ENCODE measurements at places on chromosomes 4 and X.

DNA sequence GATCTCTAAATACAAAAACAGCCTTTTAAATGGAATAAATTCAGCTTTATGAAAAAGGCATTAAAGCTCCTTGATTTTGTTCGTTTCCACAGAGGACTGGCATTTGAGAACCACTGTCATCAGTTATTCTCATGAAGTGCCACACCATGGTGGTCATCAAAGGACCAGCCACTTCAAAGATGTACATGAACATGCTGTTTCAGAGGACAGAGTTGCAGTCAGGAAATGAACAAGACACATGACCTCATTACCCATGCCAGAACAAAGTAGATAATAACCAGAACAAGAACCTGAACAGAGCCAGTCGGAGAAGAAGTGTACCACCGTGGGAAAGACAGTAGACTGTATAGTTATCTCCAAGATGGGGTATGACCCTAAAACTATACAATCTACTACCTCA lies 122.7 kb upstream of the HSD17B10 start:
- DNase-seq, result no peak

DNA sequence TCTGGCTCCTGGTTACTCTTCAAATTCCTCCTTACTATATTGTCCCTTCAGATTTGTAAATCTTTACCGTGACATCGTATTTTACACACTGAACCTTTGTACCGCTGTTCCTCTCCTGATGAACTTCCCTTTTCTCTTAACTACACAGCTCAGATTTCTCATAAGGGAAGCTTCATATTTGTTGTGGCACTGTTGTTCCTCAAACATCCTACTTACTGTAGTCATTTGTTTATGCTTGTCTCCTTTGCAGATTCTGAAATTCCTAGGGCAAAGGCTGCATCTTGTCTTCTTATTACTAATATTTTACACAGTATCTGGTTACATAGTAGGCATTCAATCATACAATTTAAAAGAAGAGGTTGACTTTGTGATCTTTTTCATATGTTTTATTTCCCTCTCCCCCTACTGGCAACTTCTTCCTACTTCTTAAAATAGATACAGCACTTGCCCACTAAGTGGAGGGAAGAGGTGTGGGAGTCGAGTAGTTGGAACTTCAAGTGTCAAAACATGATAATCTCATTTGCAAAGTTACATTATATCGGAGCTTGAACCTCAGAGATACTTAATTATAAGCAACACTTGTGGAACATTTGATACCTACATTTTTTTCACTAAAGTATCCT lies 50.0 kb downstream of the TET2 start:
- no peak for DNase-seq

DNA sequence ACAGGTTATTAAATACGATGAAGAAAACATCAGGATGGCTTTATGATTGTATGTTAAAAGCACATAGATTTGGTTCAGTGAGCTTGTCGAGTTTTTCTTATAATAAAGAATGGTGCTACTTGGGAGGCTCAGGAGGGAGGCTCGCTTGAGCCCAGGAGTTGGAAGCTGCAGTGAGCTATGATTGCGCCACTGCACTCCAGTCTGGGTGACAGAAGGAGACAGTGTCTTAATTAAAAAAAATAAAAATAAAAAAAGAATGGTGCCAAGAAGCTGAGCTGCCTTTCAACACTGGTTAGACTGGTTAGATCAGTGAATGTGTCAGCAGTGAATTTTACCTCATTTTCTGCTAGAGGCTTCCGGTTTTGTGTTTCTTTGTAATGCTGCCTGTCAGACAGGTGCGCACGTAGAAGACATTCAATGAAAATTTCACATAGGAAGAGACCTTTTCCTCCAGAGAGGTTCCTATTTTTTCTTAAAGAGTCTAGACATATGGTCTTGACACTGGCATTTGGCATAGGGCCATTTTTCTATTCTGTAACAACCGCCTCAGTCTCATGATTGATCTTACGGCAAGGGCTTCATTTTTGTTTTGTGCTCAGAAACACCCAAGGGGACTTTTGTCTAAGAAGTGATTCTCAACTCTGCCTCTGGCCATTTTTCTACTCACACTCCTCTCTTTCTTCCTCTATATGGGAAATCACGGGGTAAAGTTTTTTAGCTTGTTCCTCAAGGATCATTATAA lies 15.0 kb upstream of the ARSF start:
- no peak for DNase-seq

- no peak for DNase-seq
Observed at GRCh38 chrX:50497114-50497513, 26.5 kb upstream of the DGKK start.

DNA sequence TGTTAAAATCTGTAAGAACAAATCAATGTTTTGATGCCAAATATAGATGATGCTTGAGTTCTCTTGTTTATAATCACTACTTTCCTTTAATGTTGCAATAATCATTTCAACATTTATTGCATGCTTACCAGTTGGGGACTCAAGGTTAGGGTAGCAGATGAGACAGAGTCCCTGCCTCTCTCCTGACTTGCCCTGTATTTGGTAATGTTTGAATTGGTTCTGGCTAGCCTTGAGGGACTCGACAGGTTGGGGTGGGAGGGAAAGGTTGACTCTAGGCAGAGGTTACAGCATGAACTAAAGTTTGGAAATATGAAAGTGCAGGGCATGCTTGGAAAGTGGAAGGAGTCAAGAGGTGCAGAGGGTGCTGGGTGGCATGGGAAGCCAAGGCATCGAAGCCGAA lies 2.0 kb downstream of the SEC24B start:
- DNase-seq, result no peak

DNA sequence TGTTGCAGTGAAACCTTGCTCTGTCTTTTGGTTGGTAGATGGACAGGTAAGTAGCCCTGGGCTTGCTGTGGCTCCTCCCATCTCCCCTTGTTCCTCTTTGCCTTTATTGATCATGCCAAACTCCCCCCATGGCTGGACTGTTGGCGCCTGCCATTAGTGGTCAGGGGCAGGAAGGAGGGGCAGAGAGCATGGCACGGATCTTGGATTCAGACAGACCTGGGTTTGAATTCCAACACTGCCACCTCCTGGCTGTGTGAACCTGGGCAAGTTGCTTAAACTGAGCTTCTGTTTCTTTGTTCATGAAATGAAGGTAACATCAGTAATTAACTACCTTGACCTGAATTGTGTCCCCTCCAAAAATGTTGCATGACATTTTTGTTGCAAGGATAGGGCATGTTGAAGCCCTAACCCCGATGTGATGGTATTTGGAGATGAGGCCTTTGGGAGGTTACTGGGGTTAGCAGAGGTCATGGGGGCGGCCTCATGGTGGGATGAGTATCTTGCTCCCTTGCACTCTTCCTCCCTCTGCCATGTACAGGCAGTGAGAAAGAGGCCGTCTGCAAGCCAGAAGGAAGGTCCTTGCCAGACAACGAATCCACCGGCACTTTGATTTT lies 6.0 kb downstream of the SLC2A9 start:
- DNase-seq, result peak; percentile 46

DNA sequence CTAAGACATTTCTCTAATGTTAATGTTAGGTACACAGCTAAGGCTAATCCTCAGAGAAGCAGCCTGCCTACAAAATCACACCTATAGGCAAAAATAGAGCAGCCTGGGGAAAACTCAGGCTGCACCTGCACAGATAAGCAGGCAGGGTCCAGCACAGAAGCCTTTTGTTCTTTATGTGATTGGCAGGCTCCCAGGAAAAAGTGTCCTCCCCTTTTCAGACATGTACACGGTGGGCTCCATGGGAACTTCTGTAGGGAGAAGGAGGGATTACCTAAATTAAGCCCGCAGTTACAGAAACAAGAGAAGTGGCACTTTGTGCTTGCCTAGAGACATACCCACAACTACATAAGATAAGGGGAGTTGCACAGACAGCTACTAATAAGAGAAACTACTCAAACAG lies 4.0 kb upstream of the HSPA4L start:
- DNase-seq, result no peak

DNA sequence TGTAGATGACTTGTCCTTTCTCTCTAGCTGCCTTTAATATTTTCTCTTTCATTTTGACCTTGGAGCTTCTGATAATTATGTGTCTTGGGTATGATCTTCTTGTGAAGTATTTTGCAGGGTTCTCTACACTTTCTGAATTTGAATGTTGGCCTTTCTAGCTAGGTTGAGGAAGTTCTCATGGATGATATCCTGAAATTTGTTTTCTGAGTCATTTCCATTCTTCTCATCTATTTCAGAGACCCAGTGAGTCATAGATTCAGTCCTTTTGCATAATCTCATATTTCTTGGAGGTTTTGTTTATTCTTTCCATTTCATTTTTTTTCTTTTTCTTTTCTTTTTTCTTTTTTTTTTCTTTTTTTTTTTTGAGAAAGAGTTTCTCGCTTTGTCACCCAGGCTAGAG lies 585.7 kb upstream of the PABPC4L start:
- DNase-seq, result no peak

DNA sequence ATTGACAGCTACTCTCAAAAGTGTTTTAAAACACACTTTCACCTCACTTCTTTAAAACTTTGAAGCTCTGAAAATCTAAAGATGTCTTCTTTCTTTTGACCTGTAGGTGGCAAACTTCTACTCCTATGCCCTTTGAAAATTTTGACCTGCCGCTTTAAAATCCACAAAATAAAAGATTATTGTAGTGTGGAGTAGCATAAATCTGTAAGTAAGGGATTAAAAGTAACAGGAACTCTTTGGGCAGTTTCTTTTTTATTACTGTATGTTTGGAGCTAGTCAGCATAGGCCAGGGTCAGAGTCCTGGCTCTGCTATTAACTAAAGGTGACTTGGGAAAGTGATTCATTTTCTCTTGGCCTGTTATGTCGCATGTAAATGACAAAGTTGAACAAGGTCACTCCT lies 25.5 kb downstream of the BBS12 start:
- DNase-seq, result peak; percentile 29

DNA sequence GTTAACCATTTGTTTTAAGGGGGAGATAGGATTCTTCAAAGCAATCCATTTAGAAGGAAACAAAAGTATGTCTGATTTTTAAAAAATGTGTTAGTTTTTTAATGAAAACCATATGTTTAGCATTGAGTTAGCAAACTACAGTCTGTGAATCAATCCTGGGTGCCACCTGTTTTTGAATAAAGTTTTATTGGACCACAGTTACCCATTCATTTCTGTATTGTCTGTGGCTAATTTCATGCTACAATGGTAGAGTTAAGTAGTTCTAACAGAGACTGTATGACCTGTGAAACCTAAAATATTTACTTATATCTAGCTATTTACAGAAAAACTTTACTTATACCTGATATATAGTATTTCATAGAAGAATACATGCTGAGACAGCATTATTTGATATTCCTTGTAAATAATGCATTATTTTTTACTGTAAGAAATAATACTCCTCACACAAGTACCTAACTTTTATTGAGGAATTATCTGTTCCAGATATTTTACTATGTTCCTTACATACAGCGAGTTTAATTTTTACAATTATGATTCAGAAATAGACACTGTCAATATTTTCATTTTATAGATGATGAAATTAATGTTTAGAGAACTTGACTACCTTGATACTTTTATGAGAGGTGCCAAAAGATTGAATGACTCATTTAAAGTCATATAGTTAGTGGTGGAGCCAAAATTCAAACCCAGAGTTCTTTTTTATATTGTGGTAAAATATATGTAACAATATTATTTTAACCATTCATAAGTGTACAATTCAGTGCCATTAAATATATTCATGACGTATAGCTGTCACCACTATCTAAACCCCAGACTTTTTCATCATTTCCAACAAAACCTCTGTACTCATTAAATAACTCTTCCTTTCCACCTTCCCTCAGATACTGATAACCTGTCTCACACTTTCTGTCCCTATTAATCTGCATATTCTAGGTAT lies 122.0 kb downstream of the GLUD2 start:
- no peak for DNase-seq

GRCh38 chrX:105464618-105465017 lies 244.1 kb upstream of the TEX13A start:
- DNase-seq, result no peak

DNA sequence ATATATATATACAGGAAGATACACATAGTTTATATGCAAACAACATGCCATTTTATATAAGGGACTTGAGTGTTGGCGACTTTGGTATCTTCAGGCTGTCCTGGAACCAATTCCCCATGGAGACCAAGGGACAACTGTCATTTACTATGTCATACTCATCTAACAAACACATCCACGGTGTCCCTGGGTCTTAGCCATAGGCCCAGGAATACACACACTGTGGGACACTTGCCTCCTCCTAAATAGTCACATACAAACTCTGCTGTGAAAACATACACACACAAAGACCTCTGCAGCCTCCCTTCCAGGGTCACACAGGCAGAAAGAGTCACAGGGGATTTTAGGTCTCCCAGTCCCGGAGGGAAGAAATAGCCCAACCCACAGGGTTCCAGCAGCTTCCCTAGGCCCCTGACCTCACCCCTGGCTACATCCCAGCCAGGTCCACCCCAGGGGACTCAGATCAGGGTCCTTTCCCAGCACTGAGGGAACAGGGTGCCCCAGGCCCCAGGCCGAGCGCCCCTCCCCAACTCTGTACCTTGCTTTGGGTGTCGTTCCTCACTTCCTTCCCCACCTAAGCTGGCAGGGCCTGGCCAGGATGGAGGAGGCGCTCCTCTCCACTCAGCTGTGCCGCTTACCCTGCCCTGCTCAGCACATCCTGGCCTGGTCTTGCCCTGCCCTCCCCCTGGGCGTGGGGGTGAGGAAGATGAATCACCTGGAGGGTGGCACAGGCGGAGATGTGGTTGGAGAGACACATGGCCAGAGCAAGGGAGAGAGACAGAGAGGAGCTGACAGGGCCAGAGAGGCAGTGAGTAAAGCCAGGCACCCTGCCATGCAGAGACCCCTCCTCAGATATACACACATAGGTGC lies 21.8 kb downstream of the FGD1 start:
- no peak for DNase-seq

GRCh38 chrX:18676470-18676869 lies 4.6 kb upstream of the RS1 start:
- DNase-seq, result peak; percentile 26

DNA sequence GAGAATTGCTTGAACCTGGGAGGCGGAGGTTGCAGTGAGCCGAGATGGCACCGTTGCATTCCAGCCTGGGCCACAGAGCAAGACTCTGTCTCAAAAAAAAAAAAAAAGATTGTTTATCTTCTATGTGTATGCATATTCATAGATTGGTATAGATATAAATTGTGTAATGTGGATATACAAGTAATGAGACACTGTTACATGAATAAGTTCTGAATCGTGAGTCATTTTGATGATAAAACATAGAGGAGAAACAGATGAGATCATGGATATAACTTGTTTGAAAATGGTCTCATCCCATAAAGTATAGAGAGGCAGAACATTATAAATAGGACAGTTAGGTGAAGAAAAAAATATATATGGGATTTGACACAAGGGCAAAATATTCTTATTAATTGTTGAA lies 628.0 kb downstream of the IL1RAPL1 start:
- no peak for DNase-seq

- DNase-seq, result peak; percentile 35
Observed at GRCh38 chrX:140762061-140762460, 52.5 kb downstream of the LINC00632 start.

DNA sequence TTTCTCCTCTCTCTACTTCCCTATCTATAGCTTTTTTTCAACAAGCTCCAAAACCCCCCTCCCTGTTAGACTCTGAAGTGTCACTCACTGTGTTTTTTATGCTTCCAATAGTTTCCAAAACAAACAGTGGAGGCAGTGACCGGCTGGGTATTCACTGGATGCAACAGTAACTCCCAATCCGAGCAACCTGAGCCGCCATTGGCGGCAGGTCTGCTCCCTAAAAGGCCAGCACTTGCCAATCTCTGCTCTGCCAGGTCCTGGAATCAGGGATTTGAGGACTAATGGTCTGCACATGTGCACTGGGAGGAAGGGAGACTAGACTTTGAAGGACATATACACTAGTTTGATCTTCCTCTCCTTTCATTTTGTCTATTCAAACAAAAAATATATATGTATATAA lies 7.1 kb downstream of the TBX22 start:
- DNase-seq, result no peak

GRCh38 chr4:154692304-154692818 lies 51.4 kb upstream of the LRAT start:
- no peak for DNase-seq
